Lung microvascular endothelial cell (primary cell): ENCODE measurements at places on chromosomes 12 and 14. TPM values are rescaled to one million over a fixed set of nuclear protein-coding genes. Genes with fewer than 3 reads are reported as not detected.

DNA sequence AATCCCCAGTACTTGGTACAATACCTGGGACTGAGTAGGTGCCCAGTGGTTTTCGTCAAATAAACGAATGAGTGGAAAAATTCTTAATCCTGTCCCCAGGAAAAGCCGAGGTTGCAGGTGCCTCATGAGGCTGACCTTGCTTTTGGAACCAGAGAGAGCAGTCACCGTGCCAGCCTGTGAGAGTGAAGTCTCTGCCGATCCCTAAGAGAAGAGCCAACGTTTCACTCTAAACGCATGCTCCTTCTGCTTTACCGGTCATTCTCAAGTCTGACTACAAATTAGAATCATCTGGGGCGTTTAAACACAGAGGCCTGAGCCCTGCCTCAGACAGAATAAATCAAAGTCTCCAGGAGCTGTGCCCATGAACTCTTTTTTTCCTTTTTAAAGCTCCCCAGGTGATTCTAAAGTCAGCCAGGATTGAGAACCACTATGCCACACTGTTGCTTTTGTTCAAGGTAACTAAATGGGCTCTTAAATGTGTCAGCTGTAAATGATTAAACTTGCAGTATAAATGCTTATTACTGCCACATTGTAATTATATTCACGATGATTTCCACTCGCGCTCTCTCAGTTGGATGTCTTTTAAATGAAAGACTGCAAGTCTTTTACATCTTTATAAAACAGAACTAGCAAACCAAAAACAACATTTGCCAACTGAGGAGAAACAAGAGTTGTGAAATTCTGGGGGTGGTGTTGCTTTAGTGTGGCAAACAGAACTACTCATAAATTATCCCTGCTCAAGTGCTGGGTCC is 26.9 kb downstream of the TCP11L2 start:
- no peak for DNase-seq

DNA sequence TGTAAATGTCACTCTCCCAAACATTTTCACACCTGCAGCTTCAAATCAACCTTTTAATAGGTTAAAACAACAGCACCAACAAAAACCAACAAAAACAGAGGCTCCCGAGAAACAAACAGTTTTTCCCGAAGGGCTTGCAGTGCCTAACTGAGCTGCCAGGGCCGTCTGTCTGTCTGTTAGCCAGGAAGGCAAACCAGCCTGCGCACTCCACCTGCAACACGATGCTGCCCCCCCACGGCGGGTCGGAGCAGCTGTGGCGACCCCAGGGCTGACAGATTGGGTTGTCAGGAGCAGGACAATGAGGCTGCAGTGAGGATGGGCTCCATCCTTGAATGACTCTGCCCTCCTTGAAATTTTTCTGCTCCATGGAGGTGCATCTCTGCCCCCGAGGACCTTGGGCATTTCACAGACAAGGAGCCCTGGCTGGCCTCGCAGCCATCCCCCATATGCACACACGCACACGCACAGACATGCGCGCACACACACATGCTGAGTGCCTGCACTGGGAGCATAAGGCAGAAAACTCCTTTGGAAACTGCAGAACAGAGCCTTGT is 2.6 kb downstream of the RTL1 start:
- peak; percentile 58 for DNase-seq

DNA sequence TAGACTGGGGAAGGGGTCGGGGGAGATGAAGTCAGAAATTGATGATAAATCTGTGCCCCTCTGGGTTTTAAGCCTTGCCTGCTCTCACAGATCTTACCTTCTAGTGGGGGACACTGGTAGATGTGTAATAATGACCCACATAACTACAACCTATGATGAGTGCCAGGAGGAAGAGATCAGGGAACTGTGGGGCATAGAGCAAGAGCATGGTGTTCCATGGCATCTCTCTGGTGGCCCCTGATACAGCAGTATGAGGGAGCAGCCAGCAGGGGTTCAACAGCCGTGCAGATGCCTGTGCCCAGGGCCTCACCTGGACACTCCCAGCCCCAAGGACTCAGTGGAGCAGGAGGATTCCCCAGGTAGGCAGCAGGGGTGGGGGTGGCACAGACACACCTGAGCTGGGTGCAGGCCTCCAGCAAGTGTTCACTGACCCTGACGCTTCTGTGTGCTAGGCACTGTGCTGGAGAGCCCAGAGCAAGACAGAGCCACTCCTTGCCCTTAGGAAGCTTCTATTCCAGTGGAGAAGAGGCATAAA is 5.0 kb downstream of the ACACB start:
- DNase-seq, result no peak

DNA sequence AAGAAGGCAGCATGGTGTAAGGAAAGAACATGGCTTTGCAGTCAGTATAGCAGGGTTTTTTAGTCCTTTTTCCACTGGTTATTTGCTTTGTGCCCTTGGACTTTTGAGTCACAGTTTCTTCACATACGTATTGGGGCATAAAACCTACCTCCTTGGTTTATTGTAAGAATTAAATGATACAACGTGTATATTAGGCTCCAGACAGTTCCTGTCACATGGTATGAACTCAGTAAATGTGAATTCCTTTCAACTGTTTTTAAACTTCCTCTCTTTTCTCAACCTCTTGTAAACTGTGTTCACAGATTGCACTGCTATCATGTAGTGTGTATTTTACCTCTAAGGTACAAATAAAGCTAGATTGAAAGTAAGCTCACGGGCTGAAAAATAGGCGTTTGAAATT is 29.5 kb downstream of the MSRB3 start:
- DNase-seq, result peak; percentile 28

The FCF1 gene
- 10.9 and 12.9 TPM in 2 replicates for total RNA-seq

The AACS gene
- total RNA-seq, result 16.7 and 22.0 TPM in 2 replicates
